ENCODE measurements at places on chromosomes 16 and 17.

GRCh38 chr16:29760567-29761279 is 14.9 kb upstream of the C16orf54 start:
- no peak for DNase-seq

DNA sequence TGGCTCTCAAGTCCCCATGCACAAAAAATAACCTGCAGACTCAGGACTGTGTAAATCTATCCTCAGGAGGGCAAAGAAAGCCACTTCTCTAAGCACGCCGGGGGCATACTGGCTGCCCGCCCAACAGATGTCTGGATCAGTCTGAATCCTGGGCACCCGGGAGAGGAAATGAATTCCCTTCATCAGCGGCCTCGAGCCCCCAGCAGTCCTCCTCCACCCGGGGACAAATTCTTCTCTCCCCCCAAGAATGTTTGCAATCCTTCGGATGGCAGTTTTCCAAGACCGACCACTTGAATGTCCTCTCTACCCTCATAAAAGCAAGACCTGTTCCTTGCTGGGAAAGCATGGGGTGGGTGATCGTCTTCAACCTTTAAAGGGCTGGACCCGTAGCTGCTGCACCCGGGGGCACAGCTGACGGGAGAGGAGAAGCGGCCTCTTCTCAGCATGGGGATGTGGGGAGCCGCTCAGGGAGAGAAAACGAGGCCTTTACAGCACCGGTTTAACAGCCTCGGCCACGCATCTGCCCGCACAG is 9.4 kb upstream of the MAP2K3 start:
- no peak for DNase-seq

GRCh38 chr17:64614266-64615027 is 47.7 kb downstream of the SMURF2 start:
- DNase-seq = peak; percentile 70

GRCh38 chr17:81235822-81236740 is 2.8 kb downstream of the TEPSIN start:
- no peak for DNase-seq

- DNase-seq = no peak
These were observed 43.9 kb upstream of the SREBF1 start for GRCh38 chr17:17880577-17881196.

- no peak for DNase-seq
These were observed 30.2 kb downstream of the TK2 start for GRCh38 chr16:66519482-66520373.

DNA sequence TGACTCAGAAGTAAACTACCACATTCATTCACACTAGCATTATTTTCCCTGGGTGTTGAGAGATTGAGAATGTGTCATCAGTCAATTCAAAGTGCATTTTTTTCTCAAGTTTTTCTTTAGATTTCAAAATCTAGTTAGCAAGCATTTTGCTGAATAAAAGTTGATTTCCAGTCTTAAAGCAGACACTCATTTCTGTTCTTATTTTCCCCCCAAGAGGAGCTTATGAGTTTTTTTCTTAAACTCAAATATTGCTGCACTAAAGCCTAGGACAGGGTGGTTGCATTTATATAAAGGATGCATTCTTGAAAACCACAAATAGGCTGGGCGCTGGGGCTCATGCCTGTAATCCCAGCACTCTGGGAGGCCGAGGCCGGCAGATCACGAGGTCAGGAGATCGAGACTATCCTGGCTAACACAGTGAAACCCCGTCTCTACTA is 15.3 kb downstream of the CDH3 start:
- peak; percentile 33 for DNase-seq
